Cortex of kidney (tissue), 1 donor: ENCODE measurements at places on chromosomes 13 and 19.

- no peak for DNase-seq
Observed at GRCh38 chr13:96398486-96398885, 308.6 kb downstream of the HS6ST3 start.

DNA sequence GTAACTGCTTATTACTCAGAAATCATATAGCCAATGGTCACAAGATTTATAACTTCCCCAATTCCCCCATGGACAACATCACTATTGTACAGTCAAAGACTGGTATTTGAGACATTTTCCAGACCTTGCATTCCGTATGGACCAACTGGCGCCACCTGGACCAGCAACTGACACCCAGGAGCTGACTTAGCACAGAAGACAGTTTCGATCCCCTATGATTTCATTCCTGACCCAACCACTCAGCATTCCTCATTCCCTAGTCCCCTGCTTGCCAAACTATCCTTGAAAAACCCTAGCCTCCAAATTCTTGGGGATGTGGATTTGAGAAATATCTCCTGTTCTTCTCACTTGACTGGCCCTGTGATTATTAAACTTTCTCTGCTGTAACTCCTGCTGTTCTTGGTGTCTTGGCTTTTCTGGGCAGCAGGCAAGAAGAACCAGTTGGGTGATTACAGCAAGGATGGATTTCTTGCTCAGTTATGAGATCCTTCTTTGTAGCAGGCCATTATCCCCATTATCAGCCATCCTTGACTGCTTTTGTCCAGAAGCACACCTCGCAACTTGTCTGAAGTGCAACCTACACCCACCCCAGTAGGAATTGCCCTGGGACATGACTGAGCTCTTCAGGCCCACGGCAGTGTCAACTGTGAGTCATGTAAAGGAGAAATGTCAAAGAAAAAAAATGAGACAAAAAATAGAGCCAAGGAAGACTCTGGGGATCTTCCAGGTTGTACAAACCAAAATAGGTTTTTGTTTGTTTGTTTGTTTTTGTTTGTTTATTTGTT lies 13.7 kb upstream of the MAP3K10 start:
- DNase-seq: no peak

GRCh38 chr19:38182536-38183210 lies 41.3 kb downstream of the DPF1 start:
- no peak for DNase-seq

DNA sequence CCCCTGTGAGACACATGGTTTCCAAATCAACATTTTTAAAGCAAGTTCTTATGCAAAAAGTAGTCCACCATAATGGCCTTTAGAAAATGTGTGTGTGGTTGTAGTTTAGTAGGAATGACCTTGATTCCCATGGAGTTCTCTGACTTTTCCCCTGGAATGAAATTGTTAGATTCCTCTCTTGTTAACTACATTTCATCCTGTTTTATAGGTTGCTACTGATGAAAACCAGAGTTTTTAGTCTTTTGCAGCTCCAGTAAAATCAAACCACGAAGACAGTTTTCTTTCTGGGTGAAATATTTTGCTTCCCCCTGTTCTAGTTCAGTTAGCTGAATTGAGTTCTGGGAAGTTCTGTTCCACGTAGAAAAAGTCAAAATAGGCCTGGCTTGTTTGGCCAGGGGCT lies 107.7 kb downstream of the RAB20 start:
- no peak for DNase-seq

- DNase-seq: no peak
Observed at GRCh38 chr13:23673354-23673753, 103.1 kb downstream of the TNFRSF19 start.

- DNase-seq: no peak
Observed at GRCh38 chr13:112174476-112175110, 107.6 kb downstream of the SOX1 start.

DNA sequence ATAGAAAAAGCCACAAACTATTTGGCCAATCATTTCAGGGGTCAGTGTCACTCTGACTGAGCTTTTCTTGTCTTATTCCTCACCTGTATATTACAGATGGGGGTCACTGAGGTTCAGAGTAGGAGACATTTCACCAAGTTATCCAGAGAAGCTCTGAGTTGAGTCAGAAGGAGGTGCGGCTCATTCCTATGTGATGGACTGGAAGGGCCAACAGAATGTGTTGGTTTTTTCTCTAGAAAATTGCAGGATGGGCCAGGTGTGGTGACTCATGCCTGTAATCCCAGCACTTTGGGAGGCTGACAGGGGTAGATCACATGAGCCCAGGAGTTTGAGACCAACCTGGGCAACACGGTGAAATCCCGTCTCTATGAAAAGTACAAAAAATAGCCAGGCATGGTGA lies 24.5 kb upstream of the ZNF83 start:
- no peak for DNase-seq

- DNase-seq: no peak
Observed at GRCh38 chr19:11626252-11626651, 29.0 kb downstream of the ZNF627 start.

DNA sequence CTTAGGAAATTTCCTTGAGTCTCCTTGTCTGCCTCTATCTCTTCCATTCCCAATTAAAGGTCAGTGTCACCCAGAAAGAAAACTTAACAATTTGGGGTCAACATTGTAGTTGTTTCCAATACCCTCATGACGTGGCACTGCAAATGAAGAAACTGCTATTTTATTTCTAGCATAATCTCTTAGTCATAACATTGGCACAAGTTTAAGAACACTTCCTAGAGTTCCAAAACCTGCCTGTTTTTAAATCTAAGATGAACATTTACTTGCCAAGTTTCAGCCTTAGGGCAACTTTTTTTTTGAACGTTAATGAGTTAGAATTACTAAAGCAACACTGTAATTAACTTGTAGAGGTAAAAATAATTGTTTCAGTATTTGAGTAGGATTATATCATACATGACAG lies 108.0 kb downstream of the LMO7 start:
- DNase-seq: no peak

- no peak for DNase-seq
Observed at GRCh38 chr13:97120346-97120745, 101.8 kb upstream of the MBNL2 start.

- no peak for DNase-seq
Observed at GRCh38 chr13:112940236-112940635, 28.8 kb upstream of the MCF2L start.

GRCh38 chr19:35013041-35013819 lies 13.1 kb downstream of the GRAMD1A start:
- DNase-seq: no peak

GRCh38 chr19:44308011-44308410 lies 3.2 kb upstream of the ZNF235 start:
- DNase-seq: no peak

DNA sequence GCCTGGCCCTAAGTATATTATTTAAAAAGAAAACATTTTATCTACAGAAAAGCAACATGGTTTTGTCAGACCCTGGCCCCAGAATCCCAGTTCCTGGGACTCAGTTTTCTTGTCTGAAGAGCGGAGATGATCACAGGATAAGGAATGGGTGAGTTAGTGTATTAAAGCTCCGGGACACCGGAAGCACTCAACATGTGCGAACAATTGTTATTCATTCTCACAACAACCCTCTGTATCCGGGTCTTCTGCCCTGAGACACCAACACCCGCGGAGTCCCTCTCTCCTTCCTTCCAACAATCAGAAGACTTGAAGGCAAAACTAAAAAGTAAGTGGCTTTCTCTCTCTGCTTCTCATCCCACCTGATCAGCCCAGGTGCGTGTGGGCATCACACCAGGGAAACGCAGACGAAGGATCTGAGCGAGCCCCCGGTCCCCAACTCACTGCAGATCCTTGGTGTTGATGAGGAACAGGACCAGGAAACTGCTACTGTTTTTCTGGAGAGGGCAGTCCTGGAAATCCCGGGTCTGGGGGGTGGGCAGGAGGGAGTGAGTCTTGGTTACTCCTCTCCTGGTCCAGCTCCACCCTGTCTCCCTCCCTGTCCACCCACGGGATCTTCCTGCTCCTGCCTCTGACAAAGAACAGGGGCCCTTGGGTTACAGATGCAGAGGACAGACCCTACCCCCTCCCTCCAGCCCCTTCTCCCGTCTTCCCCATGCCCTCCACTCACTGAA lies 2.0 kb downstream of the GPR108 start:
- no peak for DNase-seq

DNA sequence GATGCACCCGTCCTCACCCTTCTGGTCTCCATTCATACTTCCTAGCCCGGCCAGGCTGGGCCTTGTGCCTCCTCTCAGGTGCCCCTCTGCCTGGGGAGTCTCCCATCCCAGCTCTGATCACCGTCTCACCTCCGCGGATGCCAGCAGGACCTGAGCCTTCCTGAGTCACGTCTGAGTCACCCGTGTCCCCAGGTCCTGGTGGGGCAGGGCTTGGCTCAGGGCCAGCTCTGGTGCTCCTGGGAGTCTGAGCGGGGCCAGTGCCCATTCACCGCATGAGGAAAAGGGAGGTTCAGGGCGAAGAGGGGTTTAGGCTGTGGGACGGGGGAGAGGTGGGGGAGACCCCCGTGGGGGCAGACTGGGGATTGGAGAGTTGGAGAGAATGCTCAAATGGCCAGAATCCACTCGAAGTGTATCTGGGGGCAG lies 593 bp downstream of the ATP8B3 start:
- no peak for DNase-seq

DNA sequence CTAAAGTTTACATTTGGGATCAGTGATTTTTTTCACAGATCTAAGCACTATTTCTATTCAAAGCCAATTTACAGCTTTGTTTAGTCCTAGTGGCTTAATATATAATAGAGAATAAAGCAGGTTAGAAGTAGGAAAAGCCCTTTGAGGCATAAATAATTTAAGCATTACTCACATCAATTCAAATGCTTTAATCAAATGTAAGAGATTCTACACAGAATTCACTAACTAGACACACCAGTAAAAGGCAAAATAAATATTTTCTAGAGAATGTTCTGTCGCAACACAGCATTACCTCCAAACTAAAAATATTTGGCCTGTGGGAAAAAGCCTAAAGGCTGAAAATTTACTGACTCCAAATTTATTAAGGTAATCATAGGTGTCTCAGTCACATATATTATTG lies 31.3 kb downstream of the KCTD12 start:
- no peak for DNase-seq
